ENCODE measurements at places on chromosomes 12 and 14.

GRCh38 chr12:66599816-66600215 is 79.1 kb downstream of the GRIP1 start:
- no peak overlapping the region for H3K27ac ChIP-seq
- H3K27me3 ChIP-seq = no peaks in the 10 kb centered on the region
- H3K4me3 ChIP-seq = no peak overlapping the region
- no peak for DNase-seq
- no peaks in the 10 kb centered on the region for H3K4me1 ChIP-seq
- H3K36me3 ChIP-seq = no peaks in the 10 kb centered on the region

- H3K36me3 ChIP-seq = peaks cover 22% of the 10 kb centered on the region
- no peak overlapping the region for H3K4me3 ChIP-seq
- peak; percentile 39 for DNase-seq
- H3K4me1 ChIP-seq = no peaks in the 10 kb centered on the region
Observed at GRCh38 chr14:104998801-104999200, 13.2 kb downstream of the CLBA1 start.

DNA sequence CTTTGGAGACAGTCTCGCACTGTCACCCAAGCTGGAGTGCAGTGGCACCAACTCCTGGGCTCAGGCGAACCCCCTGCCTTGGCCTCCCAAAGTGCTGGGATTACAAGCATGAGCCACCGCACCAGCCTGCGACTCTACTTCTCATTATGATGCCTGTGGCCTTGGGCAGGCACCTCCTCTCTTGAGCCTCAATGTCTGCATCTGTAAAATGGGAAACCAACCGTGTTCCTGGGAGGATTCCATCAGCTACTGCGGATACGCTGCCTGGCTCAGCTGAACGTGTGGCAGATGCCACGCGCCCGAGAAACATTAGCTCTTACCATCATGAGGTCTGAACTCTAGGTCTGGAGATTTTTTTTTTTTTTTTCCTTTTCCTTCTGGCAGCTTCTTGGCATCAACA is 5.8 kb downstream of the TESC start:
- no peak for DNase-seq
- H3K4me3 ChIP-seq = no peak overlapping the region
- peaks cover 13% of the 10 kb centered on the region for H3K27me3 ChIP-seq
- peaks cover 11% of the 10 kb centered on the region for H3K4me1 ChIP-seq

GRCh38 chr12:21938879-21939278 is 2.3 kb downstream of the ABCC9 start:
- no peaks in the 10 kb centered on the region for H3K36me3 ChIP-seq
- H3K4me3 ChIP-seq = no peak overlapping the region
- H3K27ac ChIP-seq = no peak overlapping the region
- H3K4me1 ChIP-seq = peaks cover 6% of the 10 kb centered on the region
- peaks cover 16% of the 10 kb centered on the region for H3K27me3 ChIP-seq

DNA sequence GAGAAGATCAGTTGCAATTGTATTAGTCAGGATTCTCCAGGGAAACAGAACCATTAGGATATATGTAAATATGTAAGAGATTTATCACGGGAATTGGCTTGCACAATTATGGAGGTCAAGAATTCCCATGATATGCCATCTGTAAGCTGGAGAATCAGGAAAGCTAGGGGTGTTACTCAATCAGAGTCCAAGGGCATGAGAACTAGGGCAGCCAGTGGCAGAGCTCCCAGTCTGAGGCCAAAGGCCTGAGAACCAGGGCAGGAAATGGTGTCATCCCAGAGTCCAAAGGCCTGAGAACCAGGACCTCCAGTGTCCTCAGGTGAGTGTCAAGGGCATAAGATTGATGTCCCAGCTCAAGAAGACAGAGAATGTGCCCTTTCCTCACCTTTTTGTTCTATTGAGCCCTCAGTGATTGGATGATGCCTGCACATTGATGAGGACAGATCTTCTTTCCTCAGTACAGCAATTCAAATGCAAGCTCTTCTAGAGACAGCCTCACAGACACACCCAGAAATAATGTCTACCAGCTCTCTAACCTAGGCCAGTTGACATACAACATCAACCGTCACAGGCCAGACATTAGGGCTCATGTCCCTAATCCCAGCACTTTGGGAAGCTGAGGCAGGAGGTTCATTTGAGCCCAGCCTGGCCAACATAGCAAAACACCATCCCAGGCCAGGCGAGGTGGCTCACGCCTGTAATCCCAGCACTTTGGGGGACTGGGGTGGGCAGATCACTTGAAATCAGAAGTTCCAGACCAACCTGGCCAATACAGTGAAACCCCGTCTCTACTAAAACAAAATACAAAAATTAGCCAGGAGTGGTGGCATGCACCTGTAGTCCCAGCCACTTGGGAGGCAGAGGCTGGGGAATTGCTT is 34.9 kb upstream of the ZNF740 start:
- no peak for DNase-seq
- H3K27me3 ChIP-seq = no peaks in the 10 kb centered on the region
- no peaks in the 10 kb centered on the region for H3K36me3 ChIP-seq
- H3K4me1 ChIP-seq = no peaks in the 10 kb centered on the region
- no peak overlapping the region for H3K4me3 ChIP-seq

DNA sequence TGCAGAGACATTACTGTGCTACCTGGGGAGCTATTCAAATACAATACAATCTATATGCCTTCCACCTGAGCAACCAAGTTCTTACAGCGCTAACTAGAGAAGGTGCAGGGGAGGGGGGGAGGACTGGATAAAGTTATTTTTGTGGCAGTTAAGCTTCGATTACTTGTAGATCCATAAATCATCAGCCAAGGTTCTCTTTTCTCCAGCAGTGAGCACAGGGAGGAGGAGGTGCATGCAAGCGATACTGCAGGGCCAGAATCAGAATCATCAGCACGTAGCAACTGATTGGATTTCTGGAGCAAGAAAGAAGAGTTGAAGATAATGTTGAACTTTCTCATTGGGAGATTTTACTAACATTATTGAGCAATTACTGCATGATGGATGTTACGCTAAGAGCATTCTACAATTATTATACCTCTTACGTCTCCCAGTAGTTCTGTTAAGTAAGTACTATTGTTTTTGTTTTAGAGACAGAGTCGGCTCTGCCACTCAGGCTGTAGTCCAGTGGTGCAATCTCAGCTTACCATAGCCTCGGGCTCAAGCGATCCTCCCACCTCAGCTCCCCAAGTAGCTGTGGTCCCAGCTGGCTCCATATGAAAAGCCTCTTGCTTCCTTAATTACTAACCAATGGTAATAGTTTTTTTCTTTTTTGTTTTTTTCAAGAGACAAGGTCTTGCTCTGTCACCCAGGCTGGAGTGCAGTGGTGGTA is 74.6 kb upstream of the EEA1 start:
- H3K4me1 ChIP-seq = peaks cover 11% of the 10 kb centered on the region
- DNase-seq = no peak
- H3K27ac ChIP-seq = no peak overlapping the region
- H3K36me3 ChIP-seq = no peaks in the 10 kb centered on the region

GRCh38 chr12:104212516-104212915 is 3.1 kb upstream of the TXNRD1 start:
- no peaks in the 10 kb centered on the region for H3K36me3 ChIP-seq
- DNase-seq = no peak
- peaks cover 17% of the 10 kb centered on the region for H3K4me1 ChIP-seq
- no peaks in the 10 kb centered on the region for H3K27me3 ChIP-seq
- no peak overlapping the region for H3K27ac ChIP-seq

DNA sequence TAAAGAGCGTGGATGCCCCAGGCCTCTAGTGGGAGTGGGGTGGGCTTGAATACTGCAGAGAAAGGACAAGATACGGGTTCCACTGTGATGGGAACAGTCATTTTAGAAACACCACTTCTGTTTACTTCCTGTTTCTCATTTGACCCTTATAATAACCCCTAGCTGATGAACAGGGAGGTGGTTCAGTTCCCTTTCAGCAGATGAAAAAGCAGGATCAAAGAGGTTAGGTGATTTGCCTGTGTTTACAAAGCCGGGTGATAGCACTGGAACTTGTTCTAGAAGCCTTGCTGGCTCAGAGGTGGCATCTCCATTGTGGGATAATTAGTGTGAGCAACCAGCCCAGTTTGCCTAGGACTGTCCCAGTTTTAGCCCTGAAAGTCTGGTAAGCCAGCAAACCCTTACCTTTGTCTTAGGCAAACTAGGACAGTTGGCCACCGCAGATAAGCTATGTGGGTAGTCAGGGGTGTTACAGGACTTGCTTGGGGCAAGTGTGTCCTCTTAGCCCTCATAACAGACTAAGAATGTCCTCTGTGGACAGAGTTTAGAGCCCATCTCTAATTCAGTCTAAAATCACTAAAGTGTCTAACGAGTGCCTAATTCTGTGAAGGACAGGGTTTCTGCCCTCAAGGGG is 7.5 kb upstream of the LRP1-AS start:
- H3K27me3 ChIP-seq = no peaks in the 10 kb centered on the region
- no peak overlapping the region for H3K27ac ChIP-seq
- no peak overlapping the region for H3K4me3 ChIP-seq
- DNase-seq = no peak

- no peak overlapping the region for H3K4me3 ChIP-seq
- no peak for DNase-seq
- H3K27me3 ChIP-seq = no peaks in the 10 kb centered on the region
- no peaks in the 10 kb centered on the region for H3K36me3 ChIP-seq
- no peak overlapping the region for H3K27ac ChIP-seq
Observed at GRCh38 chr14:43165651-43166050, 1341.4 kb downstream of the FSCB start.

- peaks cover 33% of the 10 kb centered on the region for H3K27me3 ChIP-seq
- H3K36me3 ChIP-seq = no peaks in the 10 kb centered on the region
- DNase-seq = no peak
Observed at GRCh38 chr14:97025722-97026121, 228.5 kb downstream of the VRK1 start.

- no peaks in the 10 kb centered on the region for H3K27me3 ChIP-seq
- H3K27ac ChIP-seq = no peak overlapping the region
- no peak for DNase-seq
- H3K4me1 ChIP-seq = no peaks in the 10 kb centered on the region
- no peak overlapping the region for H3K4me3 ChIP-seq
Observed at GRCh38 chr12:11071414-11071813, 9.3 kb upstream of the TAS2R46 start.
